ENCODE measurements at places on chromosomes 11 and 22. TPM values are rescaled to one million over a fixed set of nuclear protein-coding genes. Genes with fewer than 3 reads are reported as not detected.

Gene CYP2D6
- 15.9 TPM for total RNA-seq

Gene CSRP3
- not detected for total RNA-seq

- peaks cover 5% of the 10 kb centered on the region for H3K27me3 ChIP-seq
- peak overlapping the region; percentile 16 for H3K4me3 ChIP-seq
- no peak for DNase-seq
These were observed 141.8 kb downstream of the TEAD1 start for GRCh38 chr11:12815931-12816494.

DNA sequence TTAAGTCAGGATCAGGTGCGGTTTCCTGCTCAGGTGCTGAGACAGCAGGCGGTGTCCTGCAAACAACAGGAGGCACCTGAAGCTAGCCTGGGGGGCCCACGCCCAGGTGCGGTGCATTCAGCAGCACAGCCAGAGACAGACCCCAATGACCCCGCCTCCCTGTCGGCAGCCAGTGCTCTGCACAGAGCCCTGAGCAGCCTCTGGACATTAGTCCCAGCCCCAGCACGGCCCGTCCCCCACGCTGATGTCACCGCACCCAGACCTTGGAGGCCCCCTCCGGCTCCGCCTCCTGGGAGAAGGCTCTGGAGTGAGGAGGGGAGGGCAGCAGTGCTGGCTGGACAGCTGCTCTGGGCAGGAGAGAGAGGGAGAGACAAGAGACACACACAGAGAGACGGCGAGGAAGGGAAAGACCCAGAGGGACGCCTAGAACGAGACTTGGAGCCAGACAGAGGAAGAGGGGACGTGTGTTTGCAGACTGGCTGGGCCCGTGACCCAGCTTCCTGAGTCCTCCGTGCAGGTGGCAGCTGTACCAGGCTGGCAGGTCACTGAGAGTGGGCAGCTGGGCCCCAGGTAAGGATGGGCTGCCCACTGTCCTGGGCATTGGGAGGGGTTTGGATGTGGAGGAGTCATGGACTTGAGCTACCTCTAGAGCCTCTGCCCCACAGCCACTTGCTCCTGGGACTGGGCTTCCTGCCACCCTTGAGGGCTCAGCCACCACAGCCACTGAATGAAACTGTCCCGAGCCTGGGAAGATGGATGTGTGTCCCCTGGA, at the start of gene MYO7A:
TSS of gene MYO7A (plus strand) at position 327 of the 772 bp plus-strand sequence. CDS start 2,389 bp downstream, outside the sequence.
- peak; percentile 86 for DNase-seq
- no peaks in the 10 kb centered on the region for H3K36me3 ChIP-seq
- peaks cover 7% of the 10 kb centered on the region for H3K27me3 ChIP-seq
- peaks cover 15% of the 10 kb centered on the region for H3K4me1 ChIP-seq

All from glutamatergic neuron (in vitro differentiated cells).